ENCODE measurements at places on chromosomes 7 and 10.
A peak's percentile ranks its signal among the peaks of the same experiment; 100 is the strongest.

- no peak for DNase-seq
Observed at GRCh38 chr10:63707254-63707910, 186.2 kb downstream of the REEP3 start.

DNA sequence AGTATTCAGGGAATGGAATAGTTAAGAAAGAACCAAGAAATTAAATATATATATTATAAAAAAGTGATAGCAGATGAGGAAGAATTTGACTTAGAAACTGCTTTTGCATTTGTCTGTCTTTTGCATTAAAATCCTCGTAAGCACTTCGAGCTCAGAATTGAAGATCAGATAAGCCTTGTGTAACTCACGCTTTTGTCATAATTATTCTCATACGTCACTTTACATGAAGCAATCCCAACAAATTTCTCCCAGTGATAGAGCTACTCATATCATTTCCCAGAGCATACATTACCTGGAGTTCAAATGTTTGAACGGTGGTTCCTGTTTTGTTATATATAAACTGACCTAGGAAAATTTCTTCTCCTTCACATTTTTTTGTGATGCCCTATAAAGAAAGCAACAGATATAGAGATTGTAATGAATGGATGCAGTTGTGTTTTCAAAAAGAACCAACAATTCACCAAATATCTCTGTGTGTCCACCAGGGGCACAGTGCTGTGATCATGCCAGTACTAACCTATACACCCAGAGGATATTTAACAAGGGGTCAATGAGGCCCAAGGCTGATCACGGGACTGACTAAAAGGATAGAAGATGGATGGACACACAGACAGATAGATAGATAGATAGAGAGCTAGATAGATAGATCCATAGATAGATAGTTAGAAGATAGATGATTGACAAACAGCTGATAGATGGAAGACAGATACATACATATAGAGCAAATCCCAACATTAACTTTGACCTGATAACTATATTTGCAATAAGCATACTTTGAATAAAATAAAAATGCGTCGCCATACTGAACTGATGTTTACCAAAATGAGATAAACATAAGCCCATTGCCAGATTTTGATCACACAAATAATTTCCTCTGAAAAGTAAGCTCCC lies 9.3 kb upstream of the HUS1 start:
- no peak for DNase-seq

- no peak for DNase-seq
Observed at GRCh38 chr10:76697923-76698322, 939.7 kb downstream of the KCNMA1 start.

DNA sequence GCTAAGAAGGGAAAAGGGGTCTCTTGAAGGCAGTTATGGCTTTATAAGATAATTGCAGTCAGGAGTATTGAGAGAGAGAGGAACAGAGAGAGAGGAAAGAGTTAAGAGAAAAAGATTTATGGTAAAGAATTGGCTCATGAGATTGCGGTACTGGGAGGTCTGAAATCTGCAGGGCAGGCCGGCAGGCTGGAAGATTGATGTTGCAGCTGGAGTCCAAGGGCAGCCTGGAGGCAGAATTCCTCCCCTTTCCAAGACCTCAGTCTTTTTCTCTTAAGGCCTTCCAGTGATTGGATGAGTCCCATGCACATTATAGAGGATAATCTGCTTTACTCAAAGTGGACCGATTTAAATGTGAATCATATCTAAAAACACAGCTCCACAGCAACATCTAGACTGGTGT lies 68.4 kb downstream of the HACD1 start:
- no peak for DNase-seq

DNA sequence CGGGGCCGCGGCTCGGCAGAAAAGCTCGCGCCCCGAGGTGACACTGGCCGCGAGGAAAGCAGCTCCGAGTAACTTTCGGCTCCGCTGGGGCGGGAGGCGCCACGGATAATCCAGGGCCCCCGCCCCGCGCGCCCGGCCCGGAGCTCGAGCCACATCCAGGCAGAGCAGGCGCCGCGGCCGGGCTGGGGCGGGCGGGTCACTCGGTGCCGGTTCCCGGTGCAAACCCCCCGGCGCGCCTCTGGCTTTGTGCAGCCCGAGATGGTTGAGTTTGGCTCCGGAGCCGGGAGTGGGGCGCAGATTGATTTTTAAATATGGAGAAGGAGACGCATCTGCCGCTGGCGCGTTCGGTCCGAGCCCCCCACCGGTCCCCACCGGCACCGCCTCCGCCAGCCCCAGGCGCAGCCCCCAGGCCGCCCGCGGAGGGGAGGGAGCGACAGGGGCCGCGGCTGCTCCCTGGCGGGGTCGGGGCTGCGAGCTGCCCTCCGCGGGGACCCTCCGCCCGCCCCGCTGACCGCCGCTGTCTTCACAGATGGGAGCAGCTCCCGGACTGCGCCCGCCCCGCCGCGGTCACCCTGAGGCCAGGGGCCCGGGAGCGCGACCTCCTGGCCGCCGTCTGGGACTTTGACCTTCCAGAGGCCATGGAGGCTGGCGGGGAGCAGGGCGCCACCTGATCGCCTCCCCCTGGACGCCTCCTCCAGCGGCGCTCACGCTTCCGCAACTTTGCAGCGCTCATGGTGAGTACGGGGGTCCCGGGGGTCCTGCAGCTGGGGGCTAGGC lies 643 bp downstream of the ADGRA1 start:
- DNase-seq: no peak

- no peak for DNase-seq
Observed at GRCh38 chr10:23870651-23871610, 338.0 kb upstream of the KIAA1217 start.

DNA sequence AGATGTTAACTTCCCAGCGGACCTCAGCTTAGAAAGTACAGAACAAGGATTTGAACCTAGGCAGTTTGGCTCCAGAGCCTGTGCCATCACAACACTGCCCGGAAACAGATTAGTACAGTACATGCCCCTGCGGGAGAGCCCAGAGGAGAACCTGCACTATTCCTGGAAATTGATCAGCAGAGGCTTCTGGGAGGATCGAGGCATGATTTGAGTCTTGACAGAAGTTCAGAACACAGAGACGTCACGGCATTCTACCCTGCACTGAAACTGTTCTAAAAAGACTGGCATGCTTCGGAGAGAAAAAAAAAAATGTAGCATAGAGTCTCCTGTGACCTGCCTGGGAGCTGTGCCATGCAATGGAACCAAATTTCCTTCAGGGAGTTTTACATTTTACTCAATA lies 9.2 kb upstream of the IL6 start:
- DNase-seq: no peak

DNA sequence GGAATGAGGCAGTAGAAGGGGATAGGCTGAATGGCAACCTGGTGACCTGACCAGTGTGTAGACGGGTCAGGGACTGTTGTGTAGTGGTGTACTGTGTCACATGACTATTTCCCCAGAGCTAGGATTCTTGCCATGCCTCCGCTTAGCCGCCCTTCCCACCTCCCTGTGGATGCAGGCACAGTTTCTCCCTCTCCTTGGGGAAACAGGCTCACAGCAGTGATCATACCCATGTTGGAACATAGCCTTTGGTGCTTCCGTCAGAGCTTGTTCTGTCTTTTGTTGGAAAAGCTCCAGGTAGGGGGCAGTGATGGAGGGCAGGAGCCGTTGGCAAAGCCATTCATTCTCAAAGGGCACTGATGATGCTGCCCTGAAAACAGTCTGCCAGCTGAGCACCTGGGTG lies 44.3 kb downstream of the OGDH start:
- no peak for DNase-seq

DNA sequence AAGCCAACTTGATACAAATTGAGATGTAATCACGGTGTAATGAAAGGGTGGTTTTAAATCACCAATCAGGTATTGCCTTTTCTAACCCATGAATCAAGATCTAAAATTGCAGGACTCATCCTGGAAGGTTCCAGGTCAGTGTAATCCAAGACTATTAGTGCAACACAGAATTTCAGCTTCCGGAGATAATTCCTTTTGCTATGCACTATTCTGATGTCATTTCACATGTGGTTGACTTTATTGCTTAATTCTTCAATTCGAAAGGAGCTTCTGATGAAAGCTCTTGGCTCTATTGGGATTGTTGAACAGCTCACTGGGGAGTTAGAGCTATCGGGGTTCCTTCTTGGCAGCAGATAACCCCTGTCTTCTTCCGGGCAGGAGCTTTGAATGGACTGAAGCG lies 147.4 kb upstream of the INSYN2A start:
- no peak for DNase-seq

GRCh38 chr7:11934796-11935195 lies 102.8 kb upstream of the THSD7A start:
- DNase-seq: no peak

DNA sequence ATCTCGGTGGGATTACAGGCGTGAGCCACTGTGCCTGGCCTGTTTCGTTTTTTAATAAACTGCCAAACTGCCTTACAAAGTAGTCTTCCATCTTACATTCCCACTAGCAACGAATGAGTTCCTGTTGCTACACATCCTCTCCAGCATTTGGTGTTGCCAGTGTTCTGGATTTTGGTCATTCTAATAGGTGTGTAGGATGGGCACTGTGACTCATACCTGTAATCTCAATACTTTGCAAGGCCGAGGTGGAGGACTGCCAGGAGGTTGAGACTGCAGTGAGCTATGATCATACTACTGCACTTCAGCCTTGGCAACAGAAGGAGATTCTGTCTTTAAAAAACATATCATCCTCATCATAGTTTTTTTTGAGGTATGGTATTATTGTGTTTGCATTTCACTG lies 21.4 kb upstream of the RSBN1L start:
- DNase-seq: no peak

- peak; percentile 72 for DNase-seq
Observed at GRCh38 chr7:134514663-134515062, 12.7 kb upstream of the AKR1B10 start.

DNA sequence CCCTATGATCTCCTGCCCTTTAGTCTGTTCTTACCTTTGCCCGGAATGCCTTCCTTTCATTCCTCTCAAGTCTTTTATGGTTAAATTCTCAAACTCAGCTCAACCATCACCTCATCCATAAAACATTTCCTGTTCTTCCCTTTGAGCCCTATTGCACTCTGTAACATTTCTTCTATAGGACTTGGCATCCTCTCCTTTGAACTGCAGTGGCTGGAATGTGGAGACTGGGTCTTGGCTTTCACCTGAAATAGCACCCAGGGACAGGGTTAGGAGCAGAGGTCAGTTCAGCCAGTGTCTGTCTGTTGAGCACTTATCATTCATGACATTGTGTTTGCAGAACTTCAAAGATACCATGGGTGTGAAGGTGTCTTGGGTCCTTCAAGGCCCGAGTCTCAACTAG lies 7.2 kb downstream of the NFE2L3 start:
- no peak for DNase-seq

DNA sequence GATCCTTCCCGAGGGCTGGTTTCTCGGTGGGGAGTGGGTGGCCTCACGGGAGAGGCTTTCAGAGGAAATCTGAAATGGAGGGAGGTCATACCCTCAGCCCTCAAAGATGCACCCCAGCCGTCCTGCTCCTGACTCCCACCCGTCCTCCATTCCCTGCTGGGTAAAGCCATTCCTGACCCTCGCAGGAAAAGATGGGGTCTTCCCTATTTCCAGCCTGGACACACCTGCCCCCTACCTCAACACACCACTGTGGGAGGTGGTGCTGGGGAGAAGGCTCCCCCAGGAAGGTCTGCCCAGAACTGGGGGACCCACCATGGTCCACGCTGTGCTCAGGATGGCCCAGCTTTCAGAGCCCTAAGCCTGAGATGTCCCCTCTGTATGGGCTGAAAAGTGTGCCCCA lies 86.9 kb downstream of the CHST15 start:
- no peak for DNase-seq

- peak; percentile 64 for DNase-seq
Observed at GRCh38 chr7:150845421-150845861, 6.9 kb upstream of the AOC1 start.

- no peak for DNase-seq
Observed at GRCh38 chr7:70743531-70744325, 388.2 kb upstream of the GALNT17 start.

DNA sequence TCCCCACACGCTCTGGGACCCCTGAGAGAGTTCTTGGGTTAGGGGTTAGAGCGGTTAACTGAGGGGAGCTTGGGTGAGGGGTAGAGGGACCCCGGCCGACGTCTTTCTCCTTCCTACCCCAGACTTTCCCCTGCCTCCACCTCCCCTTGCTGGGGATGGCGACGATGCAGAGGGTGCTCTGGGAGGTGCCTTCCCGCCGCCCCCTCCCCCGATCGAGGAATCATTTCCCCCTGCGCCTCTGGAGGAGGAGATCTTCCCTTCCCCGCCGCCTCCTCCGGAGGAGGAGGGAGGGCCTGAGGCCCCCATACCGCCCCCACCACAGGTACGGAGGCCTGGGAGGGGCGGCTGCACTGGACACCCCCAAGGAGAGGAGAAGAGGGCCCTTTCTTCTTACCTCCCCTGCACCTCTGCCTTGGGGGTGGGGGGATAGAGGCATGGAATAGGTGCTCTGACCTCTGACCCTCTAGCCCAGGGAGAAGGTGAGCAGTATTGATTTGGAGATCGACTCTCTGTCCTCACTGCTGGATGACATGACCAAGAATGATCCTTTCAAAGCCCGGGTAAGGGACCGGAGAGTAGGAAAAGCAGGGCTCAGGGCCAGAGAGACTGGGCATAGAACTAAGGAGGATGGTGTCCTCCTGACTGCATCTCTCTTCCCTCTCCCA lies 1.1 kb downstream of the ZYX start:
- DNase-seq: no peak

DNA sequence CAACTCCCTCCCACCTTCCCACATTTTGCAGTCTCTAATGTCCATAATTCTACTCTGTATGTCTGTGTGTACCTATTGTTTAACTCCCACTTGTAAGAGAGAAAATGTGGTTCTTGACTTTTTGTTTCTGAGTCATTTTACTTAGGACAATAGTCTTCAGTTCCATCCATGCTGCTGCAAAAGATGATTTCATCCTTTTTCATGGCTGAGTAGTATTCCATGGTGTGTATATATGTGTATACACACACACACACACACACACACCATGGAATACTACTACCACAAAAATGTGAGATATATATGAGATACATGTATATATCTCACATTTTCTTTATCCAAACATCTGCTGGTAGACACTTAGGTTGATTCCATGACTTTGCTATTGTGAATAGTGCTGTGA lies 182.1 kb upstream of the GALNT17 start:
- no peak for DNase-seq

GRCh38 chr10:17588420-17588819 lies 28.8 kb downstream of the HACD1 start:
- no peak for DNase-seq

GRCh38 chr7:157612664-157613561 lies 276.1 kb downstream of the DNAJB6 start:
- no peak for DNase-seq

DNA sequence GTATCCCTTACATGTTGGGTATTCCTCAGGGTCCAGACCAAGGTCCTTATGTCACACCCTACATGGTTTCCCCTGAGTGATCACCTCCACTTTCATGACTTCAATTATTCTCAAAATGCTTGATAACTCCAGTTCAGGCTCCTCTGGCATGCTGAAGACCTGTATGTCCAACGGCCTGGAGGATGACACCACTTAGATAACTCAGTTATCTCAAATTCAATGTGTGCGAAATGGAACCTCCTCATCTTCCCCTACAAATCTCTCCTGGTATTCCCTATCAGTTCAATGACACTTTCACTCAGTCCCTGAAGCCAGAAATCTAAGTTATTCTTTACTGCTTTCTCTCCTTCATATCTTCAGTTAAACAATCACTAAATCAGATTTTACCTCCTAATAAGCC lies 8.7 kb upstream of the LUC7L2 start:
- DNase-seq: no peak
